Breast epithelium (tissue), 4 donors: ENCODE measurements at places on chromosomes 12 and 14. TPM values are rescaled to one million over a fixed set of nuclear protein-coding genes. Genes with fewer than 3 reads are reported as not detected.
A peak's percentile ranks its signal among the peaks of the same experiment; 100 is the strongest.

KRT6C gene
- total RNA-seq: not detected

KLHL33 gene
- 0.33 TPM for total RNA-seq

FGF6 gene
- not detected for total RNA-seq

NTN4 gene
- 188 TPM for total RNA-seq

ALDH1L2 gene
- 6.7 TPM for total RNA-seq

OR4E2 gene
- not detected for total RNA-seq

SAMD15 gene
- total RNA-seq: 0.32 TPM

DNA sequence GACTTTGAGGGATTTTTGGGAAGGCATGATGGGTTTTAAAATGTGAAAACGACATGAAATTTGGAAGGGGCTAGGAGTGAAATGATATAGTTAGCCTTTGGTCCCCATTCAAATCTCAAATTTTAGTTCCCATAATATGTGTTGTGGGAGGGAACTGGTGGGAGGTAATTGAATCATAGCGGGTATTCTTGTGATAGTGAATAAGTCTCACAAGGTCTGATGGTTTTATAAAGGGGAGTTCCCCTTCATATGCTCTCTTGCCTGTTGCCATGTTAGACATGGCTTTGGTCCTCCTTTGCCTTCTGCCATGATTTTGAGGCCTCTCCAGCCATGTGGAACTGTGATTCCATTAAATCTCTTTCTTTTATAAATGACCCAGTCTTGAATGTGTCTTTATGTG, 72.8 kb downstream of the SLC16A7 start:
- H3K4me1 ChIP-seq: no peaks in the 10 kb centered on the region
- DNase-seq: no peak
- no peak overlapping the region for H3K4me3 ChIP-seq
- H3K27ac ChIP-seq: no peak overlapping the region

DNA sequence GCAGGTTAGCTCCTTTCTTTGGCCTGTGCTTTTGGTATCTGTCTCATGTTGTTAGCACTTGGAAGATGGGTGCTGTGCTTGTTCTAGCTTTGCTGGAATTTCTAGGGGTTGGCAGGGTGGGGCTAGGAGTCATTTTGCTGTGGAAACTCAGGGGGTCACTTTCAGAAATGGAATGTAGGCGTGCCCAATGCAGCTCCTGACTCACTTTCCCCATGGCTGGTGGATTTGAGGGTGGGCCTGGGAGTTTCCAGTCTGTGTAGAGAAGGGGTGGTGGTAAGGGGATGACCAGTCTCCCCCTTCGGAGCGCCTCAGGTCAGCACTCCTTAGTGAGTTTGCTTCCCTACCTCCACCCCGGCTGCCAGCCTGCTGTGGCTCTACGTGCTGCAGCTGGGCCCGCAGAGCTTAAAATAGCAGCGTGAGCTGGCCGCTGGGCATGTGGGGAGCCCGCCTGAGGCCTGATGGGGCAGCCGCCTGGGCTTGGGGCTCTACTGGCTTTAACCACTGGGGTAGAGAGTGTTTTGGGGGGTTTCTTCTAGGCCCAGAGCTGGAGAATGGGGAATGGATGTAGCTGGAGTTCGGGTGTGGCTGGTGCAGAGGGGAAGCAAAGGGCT, 108.2 kb downstream of the TSPAN9 start:
- H3K4me1 ChIP-seq: no peaks in the 10 kb centered on the region
- H3K4me3 ChIP-seq: no peak overlapping the region
- no peaks in the 10 kb centered on the region for H3K27me3 ChIP-seq
- no peaks in the 10 kb centered on the region for H3K36me3 ChIP-seq
- no peak for DNase-seq

DNA sequence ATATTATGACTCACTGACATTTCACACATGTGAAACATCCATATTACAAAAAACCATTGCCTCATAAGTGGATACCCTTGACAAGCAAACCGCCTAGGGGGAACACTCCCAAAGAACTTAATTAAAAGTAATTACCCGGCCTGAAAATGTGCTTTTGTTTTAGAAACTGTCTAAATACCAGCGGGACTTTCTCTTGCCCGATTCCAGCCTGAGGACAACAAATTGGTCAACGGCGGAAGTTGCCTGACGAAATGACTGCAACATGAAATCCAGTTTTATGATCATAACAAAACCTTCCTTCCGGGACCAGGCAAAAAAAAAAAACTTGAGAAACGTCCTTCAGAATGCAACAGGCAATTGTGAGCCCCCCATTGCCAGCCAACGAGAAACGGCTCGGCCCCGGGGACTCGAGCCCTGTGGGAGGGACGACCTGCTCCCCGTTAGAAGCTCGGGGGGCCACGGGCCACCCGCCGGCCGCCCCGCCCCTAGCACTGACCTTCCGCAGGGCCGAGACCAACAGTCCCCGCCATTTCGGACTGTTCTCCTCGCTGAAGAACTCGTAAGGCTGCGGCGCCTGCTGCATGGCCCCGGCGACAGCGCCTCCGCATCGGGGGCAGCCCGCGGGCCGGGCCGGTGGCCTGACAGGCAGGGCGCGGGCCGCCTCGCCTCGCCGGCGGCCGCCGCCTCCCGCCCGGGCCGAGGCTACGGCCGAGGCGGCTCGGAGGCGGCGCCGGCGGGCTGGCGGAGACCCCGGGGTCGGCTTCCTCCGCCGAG, 490 bp downstream of the SOS2 start:
- peak overlapping the region; percentile 79 for H3K4me3 ChIP-seq
- H3K27me3 ChIP-seq: no peaks in the 10 kb centered on the region
- peaks cover 1% of the 10 kb centered on the region for H3K4me1 ChIP-seq

DNA sequence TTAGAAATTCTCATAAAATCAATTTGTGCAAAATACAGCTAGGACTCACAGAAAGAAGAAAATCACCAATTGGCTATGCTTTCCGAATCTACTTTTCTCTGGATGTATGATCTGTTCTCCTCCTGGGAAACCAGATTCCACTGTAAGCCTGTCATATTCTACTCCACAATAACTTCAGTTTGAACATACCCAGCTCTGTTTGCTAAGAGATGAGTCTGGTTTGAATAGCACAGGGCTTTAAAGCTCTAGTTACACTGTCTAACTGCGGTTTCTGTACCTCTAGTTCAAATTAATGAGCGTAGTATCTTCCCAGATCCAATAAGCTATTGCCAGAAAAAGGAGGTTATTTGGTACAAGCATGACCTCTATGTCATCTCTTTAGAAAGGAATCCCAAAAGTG, 270.1 kb downstream of the DAD1 start:
- no peak overlapping the region for H3K4me3 ChIP-seq
- H3K36me3 ChIP-seq: no peaks in the 10 kb centered on the region
- no peak for DNase-seq

DNA sequence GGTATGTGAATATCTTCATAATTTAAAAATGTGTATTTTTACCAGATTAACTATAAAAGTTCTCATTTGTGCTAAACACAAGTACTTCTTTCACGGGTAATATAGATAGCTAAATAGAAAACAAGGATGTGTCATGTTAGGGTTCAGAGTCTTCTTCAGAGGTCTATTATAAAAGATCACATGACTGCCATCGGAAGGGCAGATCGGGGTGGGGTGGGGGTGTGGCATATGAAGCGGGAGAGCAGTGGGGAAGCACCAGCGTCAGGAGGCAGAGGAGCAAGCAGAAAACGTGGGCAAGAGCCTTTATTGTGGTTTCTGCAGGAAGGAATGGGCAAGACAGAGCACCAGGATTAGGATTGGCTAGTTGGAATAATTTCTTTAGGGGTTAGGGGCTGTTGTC, 63.7 kb upstream of the DNM1L start:
- DNase-seq: no peak
- no peak overlapping the region for H3K27ac ChIP-seq
- no peaks in the 10 kb centered on the region for H3K4me1 ChIP-seq
- no peak overlapping the region for H3K4me3 ChIP-seq
- no peaks in the 10 kb centered on the region for H3K36me3 ChIP-seq

DNA sequence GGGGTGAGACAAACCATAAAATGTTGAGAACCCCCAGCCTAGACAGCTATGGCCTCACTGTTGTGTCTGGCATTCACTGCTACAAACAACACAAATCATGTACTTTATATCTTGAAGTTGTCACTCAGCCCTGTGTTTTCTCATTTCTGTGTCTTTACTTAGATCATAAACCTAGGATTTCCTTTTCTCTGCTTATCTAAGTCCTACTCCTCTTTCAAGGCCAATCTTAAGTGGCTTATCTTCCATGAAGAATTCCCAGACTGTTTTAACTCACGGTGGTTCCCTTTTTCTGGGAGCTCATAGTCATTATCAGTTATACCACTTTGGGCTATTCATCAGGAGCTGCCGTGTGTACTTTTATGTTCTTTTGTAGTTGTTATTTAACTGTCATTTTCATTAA, 42.1 kb downstream of the FLRT2 start:
- no peak overlapping the region for H3K27ac ChIP-seq
- no peak for DNase-seq
- H3K27me3 ChIP-seq: no peaks in the 10 kb centered on the region

DNA sequence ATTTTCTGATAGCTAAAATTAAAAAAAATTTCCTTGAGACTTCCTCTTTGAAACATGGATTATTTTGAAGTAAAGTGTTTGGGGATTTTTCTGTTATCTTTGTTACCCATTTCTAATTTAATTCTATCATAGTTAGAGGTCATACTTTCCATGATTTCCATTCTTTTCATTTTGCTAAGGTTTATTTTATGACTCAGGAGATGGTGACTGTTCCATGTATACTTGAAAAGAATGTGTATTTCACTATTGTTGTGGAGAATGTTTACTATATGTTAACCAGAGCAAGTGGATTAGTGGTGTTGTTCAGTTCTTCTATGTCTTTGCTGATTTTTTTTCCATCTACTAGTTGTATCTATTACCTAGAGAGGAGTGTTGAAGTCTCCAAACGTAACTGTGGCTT, 250.5 kb upstream of the PELI2 start:
- no peak overlapping the region for H3K27ac ChIP-seq
- no peak for DNase-seq
- no peaks in the 10 kb centered on the region for H3K4me1 ChIP-seq

GRCh38 chr12:43097471-43097870, 454.5 kb downstream of the ADAMTS20 start:
- no peaks in the 10 kb centered on the region for H3K27me3 ChIP-seq
- H3K4me1 ChIP-seq: no peaks in the 10 kb centered on the region
- no peaks in the 10 kb centered on the region for H3K36me3 ChIP-seq
- H3K27ac ChIP-seq: no peak overlapping the region

GRCh38 chr12:132302466-132303358, 26.7 kb downstream of the GALNT9 start:
- no peaks in the 10 kb centered on the region for H3K36me3 ChIP-seq
- no peak overlapping the region for H3K4me3 ChIP-seq
- no peak for DNase-seq
- H3K27ac ChIP-seq: no peak overlapping the region
- no peaks in the 10 kb centered on the region for H3K27me3 ChIP-seq
- no peaks in the 10 kb centered on the region for H3K4me1 ChIP-seq

DNA sequence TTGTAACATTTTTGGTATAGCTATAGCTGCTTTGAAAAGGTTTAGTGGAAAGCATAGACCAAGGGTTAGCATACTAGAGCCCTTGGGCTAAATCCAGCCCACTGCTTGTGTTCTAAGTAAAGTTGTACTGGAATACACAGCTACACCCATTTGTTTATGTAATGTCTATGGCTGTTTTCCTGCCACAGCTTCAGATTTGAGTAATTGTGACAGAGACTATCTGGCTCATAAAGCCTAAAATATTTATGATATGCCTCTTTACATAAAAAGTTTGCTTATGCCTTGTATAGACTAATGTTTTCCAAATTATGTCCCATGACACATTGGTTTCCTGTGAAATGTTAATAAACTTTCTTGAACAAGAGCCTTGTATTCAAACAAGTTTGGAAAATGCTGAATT, 234.8 kb upstream of the ATP2B1 start:
- H3K36me3 ChIP-seq: no peaks in the 10 kb centered on the region
- DNase-seq: no peak
- H3K27ac ChIP-seq: no peak overlapping the region
- no peaks in the 10 kb centered on the region for H3K27me3 ChIP-seq

- no peaks in the 10 kb centered on the region for H3K36me3 ChIP-seq
- H3K4me1 ChIP-seq: no peaks in the 10 kb centered on the region
- no peak for DNase-seq
- no peak overlapping the region for H3K4me3 ChIP-seq
- H3K27ac ChIP-seq: no peak overlapping the region
Observed at GRCh38 chr14:32607399-32607798, 278.3 kb downstream of the AKAP6 start.

GRCh38 chr14:85881935-85882334, 352.0 kb downstream of the FLRT2 start:
- H3K4me3 ChIP-seq: no peak overlapping the region
- DNase-seq: no peak
- H3K4me1 ChIP-seq: no peaks in the 10 kb centered on the region
- H3K27me3 ChIP-seq: no peaks in the 10 kb centered on the region

GRCh38 chr14:39426605-39427004, 5.6 kb downstream of the FBXO33 start:
- DNase-seq: no peak
- H3K36me3 ChIP-seq: no peaks in the 10 kb centered on the region
- H3K27me3 ChIP-seq: no peaks in the 10 kb centered on the region
- peaks cover 4% of the 10 kb centered on the region for H3K4me1 ChIP-seq

- DNase-seq: no peak
- no peaks in the 10 kb centered on the region for H3K27me3 ChIP-seq
- H3K27ac ChIP-seq: no peak overlapping the region
Observed at GRCh38 chr12:126419131-126419530, 1353.9 kb downstream of the AACS start.

DNA sequence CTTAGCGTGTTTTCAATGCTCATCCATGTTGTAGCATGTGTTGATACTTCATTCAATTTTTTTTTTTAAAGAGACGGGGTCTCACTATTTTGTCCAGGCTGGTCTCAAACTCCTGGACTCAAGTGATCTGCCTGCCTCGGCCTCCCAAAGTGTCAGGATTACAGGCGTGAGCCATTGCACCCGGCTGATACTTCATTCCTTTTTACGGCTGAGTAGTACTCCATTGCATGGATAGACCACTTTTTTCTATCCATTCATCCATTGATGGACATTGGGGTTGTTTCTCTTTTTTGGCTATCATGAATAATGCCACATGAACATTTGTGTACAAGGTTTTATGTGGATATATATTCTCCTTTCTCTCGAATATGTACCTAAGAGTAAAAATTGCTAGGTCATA, 1.2 kb downstream of the P2RX7 start:
- DNase-seq: no peak
- no peak overlapping the region for H3K4me3 ChIP-seq
- no peak overlapping the region for H3K27ac ChIP-seq
- H3K27me3 ChIP-seq: no peaks in the 10 kb centered on the region
- peaks cover 4% of the 10 kb centered on the region for H3K4me1 ChIP-seq

DNA sequence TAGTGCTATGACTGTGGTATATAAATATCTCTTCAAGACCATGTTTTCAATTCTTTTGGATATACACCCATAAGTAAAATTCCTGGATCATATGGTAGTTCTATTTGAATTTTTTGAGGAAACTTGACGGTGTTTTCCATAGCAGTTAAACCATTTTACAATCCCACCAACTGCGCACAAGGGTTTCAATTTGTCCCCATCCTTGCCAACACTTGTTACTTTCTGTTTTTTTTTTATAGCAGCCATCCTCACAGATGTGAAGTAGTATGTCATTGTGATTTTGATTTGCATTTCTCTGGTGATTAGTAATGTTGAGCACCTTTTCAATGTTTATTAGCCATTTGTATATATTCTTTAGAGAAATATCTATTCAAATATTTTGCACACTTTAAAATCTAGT, 14.5 kb upstream of the A2M start:
- no peak overlapping the region for H3K4me3 ChIP-seq
- no peaks in the 10 kb centered on the region for H3K4me1 ChIP-seq
- no peaks in the 10 kb centered on the region for H3K27me3 ChIP-seq
- H3K27ac ChIP-seq: no peak overlapping the region

- H3K4me3 ChIP-seq: no peak overlapping the region
- no peaks in the 10 kb centered on the region for H3K36me3 ChIP-seq
- no peaks in the 10 kb centered on the region for H3K4me1 ChIP-seq
Observed at GRCh38 chr14:74299061-74299545, 3.6 kb downstream of the ABCD4 start.

GRCh38 chr14:59217011-59217410, 28.5 kb downstream of the DAAM1 start:
- no peak overlapping the region for H3K4me3 ChIP-seq
- peaks cover 6% of the 10 kb centered on the region for H3K4me1 ChIP-seq
- no peak overlapping the region for H3K27ac ChIP-seq
- H3K36me3 ChIP-seq: no peaks in the 10 kb centered on the region
